ENCODE measurements at places on chromosomes 13 and 19.

DNA sequence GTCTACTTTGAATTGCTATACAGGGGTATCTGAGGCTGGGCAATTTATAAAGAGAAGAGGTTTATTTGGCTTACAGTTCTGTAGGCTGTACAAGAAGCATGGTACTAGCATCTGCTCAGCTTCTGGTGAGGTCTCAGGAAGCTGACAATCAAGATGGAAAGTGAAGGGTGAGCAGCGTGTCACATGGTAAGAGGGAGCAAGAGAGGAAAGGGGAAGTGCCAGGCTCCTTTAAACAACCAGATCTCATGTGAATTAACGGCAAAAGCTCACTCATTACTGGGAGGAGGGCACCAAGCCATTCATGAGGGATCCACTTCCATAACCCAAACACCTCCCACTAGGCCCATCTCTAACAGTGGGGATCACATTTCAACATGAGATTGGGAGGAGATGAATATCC lies 222.4 kb downstream of the TDRD3 start:
- no peak for DNase-seq

DNA sequence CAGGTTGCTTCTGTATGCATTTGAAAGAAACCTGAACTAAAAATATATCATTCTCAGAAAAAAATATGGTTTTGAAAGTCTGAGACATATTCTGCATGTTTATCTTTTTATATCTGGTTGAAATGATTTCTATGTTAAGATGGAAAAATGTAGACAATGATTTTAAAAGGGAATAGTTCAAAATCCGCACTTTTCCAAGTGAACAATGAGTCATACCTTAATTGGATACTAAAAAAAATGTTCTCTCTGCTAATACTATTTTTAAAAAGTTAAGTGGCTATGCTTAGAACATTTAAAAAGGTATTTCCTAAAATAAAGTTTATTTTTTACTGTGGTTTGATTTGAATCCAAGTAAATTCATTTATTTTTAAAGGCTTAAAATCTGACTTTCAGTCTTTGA lies 801.4 kb downstream of the SLITRK6 start:
- DNase-seq: no peak

GRCh38 chr13:41310963-41311405 lies at the start of gene NAA16:
NAA16 (plus strand) TSS chr13:41311267; CDS start chr13:41311529, 262 bp downstream.
- DNase-seq: peak; percentile 91

DNA sequence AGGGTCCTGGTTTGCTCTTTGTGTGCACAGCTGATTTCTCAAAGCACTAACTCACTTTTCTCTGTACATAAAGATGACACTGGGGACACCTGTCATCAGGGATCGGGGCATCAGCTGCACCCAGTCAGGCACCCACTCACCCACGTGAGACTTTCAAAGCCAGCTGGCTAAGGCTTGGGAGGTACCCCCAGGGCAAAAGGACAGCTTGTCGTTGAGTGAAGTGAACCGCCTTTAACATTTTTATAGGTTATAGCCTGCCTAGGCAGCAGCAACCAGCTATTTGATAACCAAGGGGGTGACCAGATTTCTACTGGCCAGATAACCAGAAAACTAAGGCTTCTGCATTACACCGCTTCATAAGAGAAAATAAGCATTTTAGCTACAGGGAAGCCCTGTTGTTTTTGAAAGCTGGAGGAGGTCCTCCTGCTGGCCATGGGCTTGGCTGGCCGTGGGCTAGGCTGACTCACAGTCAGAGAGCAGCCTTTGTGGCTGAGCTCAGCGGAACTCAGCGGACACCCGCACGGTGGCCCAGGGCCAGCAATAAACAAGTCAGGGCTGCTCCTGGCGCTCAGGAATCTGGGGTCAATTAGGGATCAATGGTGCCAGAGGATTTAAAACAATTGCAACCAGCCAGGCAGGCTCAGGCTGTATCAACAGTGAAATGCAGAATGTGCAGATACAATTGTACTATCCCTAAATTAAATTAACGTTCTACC lies 57.1 kb downstream of the ALOX5AP start:
- peak; percentile 95 for DNase-seq

GRCh38 chr19:41377977-41378709 lies 1.8 kb downstream of the TMEM91 start:
- DNase-seq: no peak

DNA sequence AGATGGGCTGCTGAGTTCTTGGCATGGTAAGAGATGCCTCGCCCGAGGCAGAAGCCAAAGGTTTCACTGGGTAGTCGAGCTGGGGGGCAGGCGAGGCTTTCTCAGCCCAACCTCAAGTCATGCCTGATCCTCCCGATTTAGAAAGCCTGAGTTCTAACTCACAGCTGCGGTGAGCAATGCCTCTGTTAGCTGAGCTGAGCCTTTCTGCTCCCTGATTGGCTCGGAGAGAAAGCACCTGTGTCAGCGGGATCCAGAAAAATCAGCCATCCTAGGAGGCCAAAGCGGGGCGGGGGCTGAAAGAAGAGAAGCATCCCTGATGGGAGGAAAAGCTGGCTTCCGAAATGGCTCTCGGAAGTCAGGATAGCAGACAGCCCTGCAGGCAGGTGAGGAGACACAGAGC lies 44.7 kb downstream of the CACNA1A start:
- no peak for DNase-seq

- no peak for DNase-seq
Observed at GRCh38 chr13:23600534-23600933, 30.3 kb downstream of the TNFRSF19 start.

GRCh38 chr13:114260814-114261213 lies 20.6 kb upstream of the UPF3A start:
- no peak for DNase-seq

- no peak for DNase-seq
Observed at GRCh38 chr19:4908360-4908759, 941 bp upstream of the UHRF1 start.

DNA sequence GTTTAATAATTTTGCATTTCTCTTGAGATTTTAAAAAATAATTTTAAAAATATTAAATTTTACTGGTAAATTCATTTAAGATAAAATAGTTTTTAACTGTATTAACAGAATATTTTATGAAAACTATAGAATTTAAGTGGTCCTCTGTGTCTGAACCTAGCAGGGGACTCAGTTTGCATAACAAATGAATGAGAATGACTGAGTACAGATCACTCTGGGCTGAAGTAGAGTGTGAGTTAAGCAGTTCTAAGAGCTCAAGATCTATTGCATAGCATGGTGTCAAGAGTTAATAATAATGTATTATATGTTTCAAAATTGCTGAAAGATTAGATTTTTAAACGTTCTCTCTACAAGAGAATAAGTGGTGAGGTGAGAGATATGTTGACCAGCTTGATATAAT lies 348.3 kb upstream of the SLITRK1 start:
- no peak for DNase-seq

GRCh38 chr19:54021363-54021762 lies 29.9 kb downstream of the CACNG6 start:
- DNase-seq: no peak

DNA sequence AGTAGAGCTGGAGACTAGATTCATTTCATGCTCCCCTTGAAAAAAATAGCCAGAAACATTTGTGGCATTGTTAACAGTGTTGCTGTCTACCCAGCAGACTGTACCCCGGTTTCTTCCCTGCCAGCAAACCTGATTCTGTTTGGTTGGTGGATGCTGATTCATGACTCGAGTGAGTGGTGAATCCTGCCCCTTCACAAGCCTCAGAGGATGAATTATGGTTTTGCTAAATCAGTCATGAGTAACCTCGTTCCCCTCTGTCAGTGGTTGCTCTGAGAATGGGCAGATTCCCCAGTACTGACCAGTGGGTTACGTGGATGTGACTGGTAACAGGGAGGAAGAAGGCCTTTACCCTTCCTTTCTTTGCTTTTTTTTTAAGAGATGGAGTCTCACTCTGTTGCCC lies 10.1 kb downstream of the NLRP12 start:
- DNase-seq: no peak

GRCh38 chr13:102617697-102618350 lies 21.0 kb downstream of the TPP2 start:
- no peak for DNase-seq

DNA sequence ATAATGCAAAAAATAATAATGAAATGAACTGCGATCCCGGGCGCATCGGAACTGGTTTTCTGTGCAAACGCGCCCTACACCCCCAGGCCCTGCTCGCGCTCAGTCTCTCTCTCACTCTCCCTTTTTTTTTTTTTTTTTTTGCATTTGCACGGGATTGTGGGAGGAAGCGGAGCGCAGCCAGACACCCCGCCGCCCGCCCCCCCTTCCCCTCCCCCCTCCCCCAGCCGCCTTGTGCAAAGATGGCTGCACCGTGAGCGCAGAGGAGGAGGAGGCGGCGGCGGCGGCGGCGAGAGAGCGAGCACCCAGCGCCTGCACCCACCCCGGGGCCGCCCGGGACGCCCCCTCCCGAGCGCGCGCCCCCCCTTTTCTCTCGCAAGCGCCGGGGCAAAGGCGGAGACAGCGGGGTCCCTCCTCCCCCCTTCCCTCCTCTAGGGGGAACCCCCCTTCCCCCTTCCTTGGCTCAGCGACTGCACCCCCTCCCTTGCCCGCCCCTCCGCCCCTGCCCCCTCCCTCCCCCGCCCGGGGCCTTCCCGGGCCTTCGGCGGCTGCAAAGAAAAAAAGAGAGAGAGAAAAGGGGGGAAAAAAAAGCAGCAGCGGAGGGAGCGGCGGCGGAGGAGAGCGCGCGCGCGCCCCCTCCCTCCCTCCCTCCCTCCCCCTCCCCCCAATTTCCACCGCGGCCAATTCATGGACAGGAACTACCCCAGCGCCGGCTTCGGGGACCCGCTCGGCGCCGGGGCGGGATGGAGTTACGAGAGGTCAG lies at the start of gene PRR12:
Gene PRR12, plus strand, starts transcription at position 212 of the 760 bp plus-strand sequence. Its CDS starts 473 bp downstream, at position 685.
- DNase-seq: peak; percentile 72

GRCh38 chr13:48631441-48631840 lies 22.3 kb upstream of the CYSLTR2 start:
- no peak for DNase-seq

DNA sequence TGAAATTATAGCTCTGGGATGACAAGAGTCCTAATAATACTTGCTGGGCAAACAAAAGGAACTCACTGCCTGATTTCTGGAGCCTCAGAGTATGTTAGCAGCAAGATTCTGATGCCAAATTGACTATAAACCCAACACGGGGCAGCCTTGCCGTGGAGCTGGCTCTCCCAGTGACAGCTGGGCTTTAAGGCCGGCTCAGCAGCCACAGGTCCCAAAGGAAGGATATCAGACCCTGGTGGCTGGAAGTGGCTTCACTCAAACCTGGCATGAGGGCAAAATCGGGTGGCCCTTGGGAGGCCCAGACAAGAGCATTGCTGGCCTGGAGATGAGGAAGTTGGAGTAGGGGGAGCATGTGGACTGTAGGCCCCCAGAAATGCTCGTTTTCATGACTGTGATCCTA lies 47.9 kb downstream of the EPS15L1 start:
- DNase-seq: no peak

DNA sequence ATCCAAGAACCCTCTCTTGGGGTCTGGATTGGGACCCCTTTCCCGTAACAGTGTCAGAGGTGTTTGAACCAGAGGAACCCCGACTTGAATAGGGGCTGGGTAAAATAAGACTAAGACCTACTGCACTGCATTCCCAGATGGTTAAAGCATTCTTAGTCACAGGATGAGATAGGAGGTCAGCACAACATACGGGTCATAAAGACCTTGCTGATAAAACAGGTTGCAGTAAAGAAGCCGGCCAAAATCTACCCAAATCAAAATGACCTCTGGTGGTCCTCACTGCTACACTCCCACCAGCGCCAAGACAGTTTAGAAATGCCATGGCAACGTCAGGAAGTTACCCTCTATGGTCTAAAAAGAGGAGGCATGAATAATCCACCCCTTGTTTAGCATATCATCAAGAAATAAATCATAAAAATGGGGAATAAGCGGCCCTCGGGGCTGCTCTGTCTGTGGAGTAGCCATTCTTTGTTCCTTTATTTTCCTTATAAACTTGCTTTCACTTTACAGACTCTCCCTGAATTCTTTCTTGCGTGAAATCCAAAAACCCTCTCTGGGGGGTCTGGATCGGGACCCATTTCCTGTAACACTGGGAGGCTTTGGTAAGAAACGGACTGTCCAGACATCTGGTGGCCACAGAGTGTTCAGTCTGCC lies 4.4 kb upstream of the SIN3B start:
- no peak for DNase-seq

- no peak for DNase-seq
Observed at GRCh38 chr13:48158915-48159314, 64.0 kb upstream of the MED4 start.

DNA sequence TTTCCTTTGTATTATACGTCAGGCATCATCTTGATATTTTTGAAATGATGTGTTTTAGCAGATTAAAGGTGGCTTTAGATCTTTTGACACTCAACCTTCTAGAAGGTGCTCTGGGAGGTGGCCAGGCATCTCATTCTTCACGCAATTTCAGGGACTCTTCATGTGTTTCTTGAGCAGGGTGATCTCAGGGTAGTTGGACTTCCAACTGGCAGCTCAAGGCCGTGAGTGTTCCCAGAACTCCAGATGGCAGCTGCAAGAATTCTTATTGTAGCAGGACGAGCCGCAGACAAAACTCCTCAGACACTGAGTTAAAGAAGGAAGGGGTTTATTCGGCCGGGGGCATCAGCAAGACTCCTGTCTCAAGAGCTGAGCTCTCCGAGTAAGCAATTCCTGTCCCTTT lies 82.5 kb upstream of the UBAC2 start:
- DNase-seq: no peak

- no peak for DNase-seq
Observed at GRCh38 chr13:112194167-112194530, 127.2 kb downstream of the SOX1 start.

DNA sequence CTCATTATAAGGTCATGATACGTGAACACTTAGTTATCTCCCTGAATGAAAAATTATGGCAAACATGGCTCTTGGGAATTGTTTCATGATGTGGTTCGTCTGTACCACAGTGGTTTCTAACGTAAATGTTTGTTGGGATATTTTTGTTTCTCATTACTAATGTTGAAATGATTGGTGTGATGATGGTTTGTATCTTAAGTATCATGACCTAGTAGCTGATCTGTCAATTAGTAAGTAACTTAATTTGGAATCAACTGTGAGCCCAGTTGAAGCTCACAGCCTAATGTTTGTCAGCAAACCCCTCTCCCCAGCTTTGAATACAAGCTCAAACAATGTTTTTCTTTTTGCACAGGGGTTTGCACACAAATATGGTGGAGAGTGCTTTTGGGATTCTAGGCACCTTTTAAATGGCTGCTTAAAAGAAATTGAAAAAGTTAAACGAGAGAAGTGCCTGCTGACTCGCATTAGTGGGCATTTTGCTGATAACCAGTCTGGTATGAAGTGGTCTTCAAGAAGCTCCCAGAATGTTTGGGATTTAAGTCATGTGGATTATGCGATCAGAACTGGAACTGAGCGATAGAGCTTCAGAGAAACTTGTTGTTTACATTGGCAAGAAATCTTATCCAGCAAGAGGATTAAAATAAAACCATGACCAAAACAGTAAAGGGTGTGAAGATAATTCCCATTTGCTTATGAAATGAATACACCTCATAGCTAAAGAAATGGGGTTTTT lies 68.2 kb downstream of the LMO7 start:
- DNase-seq: peak; percentile 96

- no peak for DNase-seq
Observed at GRCh38 chr13:100636441-100636840, 38.2 kb downstream of the TMTC4 start.

DNA sequence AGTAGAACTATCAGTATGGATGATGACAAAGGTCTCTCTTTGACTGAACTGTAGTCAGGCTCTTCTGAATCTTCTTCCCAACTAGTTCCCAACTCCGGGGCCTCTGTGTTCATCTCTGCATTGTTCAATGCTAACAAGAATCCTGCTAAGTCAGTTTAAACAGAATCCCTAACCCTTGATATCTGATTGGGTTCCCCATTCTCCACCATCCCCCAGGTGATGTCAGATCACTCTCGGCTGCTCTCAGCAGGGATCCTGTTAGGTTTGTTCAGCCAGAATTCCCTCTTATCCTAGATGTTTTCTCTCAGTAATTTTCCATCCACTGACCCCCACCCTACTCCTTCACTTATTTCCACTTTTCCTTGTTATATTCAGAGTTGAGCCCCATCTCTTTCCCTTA lies 223.6 kb downstream of the RGCC start:
- no peak for DNase-seq
